ENCODE measurements at places on chromosomes 7 and 10.

- no peak for DNase-seq
These were observed 128.4 kb downstream of the ARHGAP22 start for GRCh38 chr10:48476279-48476982.

DNA sequence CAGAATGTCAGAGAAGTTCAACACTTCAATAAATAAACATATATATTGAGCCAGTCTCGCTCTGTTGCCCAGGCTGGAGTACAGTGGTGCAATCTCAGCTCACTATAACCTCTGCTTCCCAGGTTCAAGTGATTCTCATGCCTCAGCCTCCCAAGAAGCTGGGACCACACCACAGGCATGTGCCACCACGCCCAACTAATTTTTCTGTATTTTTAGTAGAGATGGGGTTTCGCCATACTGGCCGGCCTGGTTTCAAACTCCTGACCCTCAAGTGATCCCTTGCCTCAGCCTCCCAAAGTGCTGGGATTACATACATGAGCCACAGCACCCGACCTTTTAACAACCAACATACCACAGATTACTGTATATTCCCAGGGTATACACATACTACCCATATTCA, 134.2 kb downstream of the JMJD1C start:
- no peak for DNase-seq

- no peak for DNase-seq
These were observed 69.7 kb downstream of the NPS start for GRCh38 chr10:127618797-127619196.

DNA sequence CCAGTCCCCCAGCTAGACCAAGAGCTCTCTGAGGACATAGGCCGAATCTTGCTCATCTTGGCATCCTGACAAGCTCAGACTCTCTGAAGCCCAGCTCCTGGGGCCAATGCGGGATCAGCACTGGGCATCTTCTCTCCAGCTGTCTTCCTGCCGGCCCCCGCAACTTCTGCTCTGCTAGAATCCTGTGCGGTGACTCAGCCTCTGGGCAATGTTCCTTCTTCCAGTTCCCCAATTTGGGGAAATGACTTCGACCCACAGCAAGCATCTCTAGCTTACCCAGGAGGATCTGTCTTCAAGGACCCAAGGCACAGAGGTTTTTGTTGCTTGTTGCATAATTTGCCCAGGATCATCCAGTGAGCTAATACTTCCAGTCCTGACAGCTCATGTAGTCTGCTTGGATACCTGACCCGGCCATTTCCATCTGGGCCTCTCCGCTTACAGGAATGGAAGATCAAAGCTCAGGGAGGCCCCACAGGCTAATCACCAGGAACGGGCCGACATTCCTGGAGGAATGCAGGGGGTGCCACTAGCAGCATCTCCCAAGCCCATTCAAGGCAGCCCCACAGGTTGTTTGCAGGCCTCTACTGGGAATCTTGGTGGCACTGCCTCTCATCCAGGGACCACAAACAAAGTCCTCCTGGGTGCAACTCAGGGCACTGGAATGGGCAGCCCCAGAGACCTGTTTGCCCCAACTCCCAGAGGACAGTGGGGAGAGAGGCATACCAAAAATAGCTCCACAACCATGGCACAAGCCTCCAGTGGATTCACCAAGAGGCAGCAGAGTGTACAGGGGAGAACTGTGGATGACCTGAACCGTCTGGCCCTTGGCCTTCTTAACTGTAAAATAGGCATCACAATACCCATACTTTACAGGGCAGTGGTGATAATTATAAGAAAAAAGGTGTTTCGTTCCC, 151.9 kb downstream of the NEURL1 start:
- peak; percentile 72 for DNase-seq

GRCh38 chr10:132175907-132176581, 10.7 kb upstream of the DPYSL4 start:
- DNase-seq = peak; percentile 82

DNA sequence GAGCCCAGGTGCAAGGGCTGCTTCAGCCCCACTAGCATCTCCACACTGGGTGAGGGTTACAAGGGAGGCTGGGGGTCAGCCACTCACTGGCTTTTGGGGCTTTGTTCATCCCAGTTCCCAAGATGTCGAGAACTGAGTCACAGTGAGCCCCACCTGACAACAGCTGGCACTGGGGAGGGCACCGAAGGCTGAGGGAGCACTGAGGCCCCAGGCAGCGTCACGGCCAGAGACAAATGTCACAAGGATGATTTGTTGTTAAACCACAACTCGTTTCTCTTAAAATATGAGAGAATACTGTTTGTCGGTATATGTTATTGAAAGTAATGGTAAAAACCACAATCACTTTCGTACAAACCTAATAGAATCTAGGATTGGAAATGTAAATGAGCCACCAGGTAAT, 219.9 kb downstream of the CELF2 start:
- DNase-seq = no peak

DNA sequence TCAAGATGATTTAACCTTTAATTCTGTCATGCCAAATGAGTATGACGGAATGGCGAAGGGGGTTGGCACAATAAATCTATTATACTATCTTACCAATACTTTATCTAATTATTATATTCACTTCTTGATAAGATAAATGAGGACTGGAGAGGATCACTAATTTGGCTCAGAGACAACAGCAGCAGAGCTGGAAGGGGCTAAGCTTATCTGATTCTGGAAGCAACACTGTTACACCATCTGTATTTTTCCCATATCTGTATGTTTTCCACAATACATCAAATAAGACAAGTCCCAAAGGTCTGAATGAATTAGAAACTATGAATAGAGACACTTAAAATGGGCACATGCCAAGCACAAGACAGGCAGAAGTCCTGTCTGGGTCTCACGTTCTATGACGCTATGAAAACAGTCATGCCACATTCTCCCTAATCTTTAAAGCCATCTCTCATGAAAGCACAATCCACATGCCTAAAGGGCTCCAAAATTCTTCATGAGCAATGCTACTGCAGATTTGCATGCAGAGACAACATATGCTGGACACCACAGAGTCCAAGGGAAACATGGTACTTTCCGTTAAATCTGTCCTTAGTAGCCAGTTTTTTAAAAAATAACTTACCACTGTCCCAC, 88.3 kb downstream of the SLC25A13 start:
- no peak for DNase-seq

- DNase-seq = no peak
These were observed 49.1 kb downstream of the APBB1IP start for GRCh38 chr10:26486990-26487850.

- DNase-seq = no peak
These were observed 16.1 kb downstream of the COL26A1 start for GRCh38 chr7:101378751-101379174.

- no peak for DNase-seq
These were observed 10.0 kb upstream of the DDIT4 start for GRCh38 chr10:72263613-72264241.

GRCh38 chr10:13100349-13101294, 659 bp downstream of the OPTN start:
- peak; percentile 33 for DNase-seq

DNA sequence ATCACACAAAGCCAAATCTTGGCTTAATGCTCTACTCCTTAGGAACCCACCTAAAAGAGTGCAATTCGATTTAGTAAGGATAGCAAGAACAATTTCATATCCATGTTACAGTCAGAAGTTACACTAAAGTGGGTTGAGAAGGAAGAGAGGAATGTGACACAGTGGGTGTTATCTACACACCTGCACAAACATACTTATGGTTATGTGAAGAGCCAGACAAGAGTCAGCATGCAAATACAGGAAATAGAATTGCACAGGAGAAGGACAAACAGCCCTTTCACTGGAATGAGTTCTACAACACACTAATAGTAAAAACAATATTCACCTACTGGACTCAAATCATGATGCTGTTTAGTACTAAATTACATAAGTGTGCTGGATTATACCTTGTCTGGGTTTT, 262.8 kb downstream of the DGKB start:
- no peak for DNase-seq

DNA sequence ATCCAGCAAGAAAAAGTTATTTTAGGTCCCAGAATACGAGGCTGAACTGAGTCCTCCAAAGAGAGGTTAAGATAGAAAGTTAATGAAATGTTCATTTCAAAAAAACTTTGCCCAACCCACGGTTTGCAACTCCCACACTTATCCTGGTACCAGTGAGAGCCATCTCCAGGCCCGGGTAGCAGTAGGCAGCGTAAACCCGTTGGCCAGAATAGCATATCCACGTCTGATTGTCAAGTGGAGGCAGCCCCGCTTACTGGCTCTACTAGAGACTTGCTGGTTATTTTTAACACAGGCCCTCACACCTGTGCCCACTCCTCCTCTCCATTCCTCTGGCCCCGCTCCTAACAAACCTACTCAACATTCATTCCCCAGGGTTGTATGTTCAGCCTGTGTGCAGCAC, 109.7 kb downstream of the HIP1 start:
- DNase-seq = no peak
